ENCODE measurements at places on chromosomes 13 and 19.

DNA sequence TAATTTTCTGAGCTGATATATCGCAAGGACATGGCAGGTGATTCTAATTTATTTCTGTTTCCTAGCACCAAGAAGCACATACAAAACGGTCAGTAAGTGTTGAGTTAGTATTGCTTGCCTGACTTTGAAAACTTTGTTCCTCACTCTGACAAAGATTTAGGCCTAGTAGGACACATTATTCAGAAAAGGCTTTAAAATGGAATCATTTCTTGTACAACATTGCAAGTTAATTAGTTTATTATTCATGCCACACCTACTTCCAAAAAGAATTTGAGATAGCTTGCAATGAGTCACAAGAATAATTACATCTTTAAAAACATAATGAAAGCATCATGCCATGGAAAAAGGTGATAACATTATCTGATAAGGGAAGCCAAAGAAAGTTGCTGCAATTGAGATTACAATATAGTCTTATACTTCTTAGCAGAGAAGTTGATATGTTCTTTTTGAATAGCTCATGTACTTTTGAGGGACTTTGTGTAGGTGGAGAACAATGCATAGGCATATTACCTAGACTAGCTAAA, 474.2 kb downstream of the KLF5 start:
- DNase-seq, result no peak

DNA sequence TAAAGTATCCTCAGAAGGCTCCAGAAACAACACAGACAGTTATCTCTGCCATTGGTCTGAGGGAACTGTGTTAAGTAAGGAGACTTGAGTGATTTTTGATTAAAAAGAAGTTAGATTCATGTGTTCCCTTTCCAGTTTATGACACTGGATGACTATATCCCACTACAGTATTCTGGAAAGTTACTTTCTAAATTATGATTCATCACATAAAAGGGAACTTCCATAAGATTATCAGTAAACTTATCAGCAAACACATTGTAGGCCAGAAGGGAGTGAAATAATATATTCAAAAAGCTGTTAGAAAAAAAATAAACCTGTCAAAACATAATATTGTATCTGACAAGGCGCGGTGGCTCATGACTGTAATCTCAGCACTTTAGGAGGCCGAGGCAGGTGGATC, 700.0 kb downstream of the SLITRK6 start:
- no peak for DNase-seq

DNA sequence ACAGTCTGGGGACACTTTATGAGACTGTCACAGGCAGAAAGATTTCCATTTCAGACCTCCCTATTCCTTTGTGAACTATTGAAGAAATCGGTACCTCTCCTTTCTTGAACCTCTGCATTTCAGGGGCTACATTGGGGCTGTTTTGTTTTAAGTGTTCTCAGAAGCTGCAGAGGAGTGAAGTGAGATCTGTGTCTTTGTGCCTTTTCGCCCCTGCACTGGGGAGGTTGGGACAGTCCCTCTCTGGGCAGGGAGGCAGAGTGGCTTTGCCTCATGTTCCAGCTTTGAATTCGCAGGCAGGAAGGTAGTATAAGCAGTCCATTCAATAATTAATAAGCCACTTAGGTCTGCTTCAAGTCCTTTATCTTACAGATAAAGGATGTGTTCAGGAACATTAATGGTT, 9.5 kb upstream of the AMER2 start:
- no peak for DNase-seq

GRCh38 chr13:113860665-113861432, 3.0 kb downstream of the GAS6 start:
- no peak for DNase-seq

DNA sequence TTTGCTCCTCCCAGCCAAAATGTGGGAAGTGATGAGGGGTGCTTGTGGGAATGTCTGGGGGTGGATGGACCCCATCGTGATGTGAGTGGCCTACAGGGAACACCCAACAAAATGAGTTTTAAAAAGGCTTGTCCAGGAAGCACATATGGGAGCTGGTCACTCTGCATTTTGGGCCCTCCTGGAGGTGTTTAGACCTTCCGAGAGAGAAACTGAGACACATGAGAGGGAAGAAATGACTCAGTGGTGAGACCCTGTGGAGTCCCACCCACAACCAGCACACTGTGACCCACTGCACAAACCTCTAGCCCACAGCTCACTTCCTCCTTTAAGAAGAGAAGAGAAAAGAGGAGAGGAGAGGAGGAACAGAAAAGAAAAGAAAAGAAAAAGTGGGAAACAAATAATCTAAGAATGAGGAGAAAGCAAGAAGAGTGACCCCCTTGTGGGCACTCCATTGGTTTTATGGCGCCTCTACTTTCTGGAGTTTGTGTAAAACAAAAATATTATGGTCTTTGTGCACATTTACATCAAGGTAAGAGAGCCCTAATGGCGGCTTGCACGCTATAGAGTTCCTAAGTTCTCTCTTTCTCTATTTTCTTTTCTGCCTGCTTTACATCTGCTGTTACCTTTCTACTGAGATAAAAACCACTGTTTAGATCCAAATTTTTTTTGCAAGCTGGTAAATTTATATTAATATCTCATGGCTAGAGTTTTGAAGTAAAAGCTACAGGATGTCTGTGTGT, 13.3 kb upstream of the LILRB1 start:
- DNase-seq, result no peak

GRCh38 chr13:99614465-99614885, 113.2 kb downstream of the TM9SF2 start:
- DNase-seq, result no peak

- no peak for DNase-seq
These were observed 656.9 kb upstream of the MIR17HG start for GRCh38 chr13:90690458-90691080.

DNA sequence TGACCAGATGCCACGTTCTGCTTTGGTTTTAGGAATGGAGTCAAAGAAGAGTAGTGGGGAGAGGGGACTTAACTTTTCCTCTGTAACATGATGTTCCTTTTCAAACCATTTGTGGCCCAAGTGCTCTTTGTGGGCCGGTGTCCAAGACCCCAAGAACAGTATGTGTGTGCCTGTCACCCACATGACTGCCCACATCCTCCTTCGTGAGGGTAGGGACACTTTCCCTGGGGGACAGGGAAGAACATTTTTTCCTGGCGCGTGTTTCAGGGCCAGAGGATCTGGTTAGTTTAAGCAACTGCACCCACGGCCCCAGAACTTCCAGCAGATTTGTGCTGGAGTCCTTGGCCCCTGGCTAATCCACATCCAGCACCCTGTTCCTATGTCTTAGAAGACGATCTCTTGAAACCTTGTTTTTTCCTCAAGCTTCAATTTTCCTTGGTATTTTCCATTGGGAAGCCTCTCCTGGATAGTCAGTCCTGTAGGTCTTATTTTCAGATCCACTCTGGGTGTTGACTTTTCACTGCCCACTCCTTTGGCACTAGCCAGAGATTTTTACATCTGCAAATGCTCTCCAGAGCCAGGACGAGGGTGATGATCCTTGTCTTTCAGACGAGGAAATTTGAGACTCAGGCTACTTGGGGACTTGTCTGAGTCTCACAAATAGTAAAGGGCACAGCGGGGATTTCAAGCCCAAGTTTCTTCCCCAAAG, 10.8 kb upstream of the CCDC97 start:
- no peak for DNase-seq

DNA sequence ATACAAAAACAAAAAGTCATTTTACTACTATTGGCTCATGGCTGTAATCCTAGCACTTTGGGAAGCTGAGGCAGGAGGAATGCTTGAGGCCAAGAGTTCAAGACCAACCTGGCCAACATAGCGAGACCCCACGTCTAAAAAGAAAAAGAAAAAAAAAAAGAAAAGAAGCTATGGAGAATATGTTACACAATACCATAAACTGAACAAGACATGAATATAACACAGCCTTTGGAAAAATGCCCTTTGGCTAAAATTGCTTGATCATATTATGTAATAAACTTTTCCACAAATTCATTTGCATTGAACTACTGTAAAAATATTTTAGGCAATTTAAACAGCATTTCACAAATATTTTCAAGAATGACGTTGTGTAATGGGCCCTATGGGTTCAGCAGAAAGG, 3.7 kb upstream of the ZNF415 start:
- DNase-seq, result no peak

Data from NCI-H345 (cell line).